ENCODE measurements at places on chromosomes 11 and 22.

DNA sequence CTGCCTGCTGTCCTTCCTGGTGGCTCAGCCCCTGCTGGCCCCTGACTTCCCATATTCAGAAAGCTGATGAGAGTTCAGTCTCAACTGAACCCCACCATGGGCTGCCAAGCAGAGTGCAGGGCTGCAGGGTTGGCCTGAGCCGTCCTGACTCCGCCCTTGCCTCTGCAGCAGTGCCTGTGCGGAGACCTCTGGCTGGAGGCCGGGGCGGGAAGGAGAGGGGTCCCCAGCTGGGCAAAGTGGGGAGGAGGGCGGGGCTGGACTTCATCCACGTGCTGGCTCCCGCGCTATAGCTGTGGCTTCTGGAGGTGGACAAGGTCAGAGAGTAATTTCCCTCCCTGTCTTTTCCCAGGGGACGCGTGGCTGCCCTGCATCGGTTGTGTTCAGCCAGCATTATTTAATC lies 13.6 kb downstream of the GLB1L3 start:
- DNase-seq = no peak

DNA sequence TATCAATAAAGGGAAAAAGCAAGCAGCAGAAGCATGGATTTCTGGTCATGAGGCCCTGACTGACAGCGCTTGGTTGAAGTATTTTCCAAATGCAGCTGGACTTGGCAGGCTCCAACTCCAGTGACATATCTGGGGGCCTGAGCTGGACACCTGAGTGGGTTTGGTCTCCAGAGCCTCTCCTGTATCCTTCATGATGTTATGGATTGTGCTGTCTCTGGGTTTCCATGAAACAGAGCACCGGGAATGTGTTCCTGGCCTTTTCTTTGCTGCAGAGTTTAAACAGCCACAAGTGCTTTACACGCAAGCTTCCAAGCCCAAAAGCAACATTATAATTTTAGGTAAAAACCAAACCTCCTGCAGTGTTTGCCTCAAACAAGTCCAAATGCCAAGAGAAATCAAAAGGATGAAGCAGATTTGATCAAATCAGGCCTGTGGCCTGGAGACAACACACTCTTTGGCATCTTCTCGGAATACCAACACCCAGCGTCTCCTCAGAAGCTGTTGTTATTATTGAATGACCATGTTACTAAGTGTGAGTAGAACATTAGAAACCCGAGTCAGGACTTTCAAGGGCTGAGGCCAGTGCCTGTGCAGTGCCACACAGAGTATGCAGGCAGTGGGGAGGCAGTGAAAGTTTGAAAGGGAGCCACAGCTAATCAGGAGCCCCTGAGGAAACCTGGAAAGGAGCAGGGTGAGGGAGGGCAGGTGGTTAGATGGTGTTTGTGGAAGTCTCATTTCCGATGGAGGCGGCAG lies 42.0 kb downstream of the ME3 start:
- no peak for DNase-seq

DNA sequence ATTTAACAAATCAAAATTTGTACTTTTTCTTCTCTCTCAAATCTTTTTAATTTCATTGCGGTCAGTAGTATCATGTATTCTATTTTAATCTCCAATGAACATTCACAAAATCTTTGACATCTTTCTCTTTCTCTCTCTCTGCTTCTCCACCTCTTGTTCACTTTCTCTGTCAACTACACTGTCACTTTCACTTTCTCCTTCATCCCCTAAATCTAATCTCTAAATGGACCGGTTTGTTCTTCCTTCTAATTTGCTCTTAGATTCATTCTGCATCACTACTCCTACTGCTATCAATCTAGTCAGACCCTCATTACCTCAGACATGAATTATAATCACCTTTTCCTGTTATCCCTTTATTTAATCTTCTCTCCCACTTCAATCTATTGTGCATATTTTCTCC lies 18.6 kb downstream of the CCDC73 start:
- no peak for DNase-seq

GRCh38 chr11:83222499-83222898 lies 29.0 kb downstream of the ANKRD42 start:
- DNase-seq = no peak

DNA sequence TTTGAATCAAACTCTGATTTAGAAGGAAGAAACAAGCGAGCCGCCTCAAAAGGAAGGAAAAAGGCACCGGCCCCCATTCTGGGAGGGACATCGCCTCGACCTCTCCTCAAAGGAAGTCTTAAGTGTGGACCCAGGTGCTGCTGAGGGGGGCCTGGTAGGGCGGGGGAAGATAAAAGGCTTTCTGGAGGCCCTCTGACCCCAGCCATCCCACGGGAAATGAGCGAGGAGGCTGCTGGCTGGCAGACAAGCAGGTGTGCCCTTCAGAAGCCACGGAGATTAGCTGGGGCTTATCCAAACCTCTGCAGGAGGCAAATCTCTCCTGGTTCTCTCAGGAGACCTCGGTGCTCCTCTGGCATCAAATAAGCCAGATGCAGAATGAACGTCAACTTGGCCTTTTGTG lies 171.4 kb upstream of the BLID start:
- peak; percentile 70 for DNase-seq

DNA sequence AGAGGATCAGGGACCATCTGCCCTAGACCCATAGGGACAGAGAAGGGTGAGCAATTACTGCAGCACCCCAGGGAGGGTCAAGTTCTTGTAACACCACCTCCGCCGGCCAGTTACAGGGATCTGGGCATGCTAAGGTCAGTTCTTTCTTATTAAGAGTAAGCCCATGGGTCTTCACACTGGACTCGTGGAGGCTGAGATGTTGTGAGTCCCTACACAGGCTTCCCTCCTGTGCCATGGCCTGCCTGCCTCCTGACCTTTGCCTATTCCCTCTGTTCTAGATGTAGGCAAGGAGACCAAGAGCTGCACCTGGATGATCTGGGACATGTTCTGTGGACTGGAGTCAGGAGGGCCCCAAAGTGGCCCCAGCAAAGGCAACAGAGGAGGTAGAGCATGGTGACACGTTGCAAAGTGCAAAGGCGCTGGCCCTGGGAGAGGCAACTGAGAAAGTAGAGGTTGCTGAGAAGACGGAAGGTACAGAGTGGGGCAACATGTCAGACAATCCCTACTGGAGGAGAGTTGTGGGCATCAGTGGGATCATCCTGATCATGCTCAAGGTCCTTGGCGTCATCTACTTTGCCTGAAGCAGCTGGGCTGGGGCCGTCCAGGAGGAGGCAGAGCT lies 16.3 kb upstream of the GNAZ start:
- no peak for DNase-seq

- peak; percentile 57 for DNase-seq
Observed at GRCh38 chr11:102666331-102666957, 39.1 kb downstream of the MMP27 start.

DNA sequence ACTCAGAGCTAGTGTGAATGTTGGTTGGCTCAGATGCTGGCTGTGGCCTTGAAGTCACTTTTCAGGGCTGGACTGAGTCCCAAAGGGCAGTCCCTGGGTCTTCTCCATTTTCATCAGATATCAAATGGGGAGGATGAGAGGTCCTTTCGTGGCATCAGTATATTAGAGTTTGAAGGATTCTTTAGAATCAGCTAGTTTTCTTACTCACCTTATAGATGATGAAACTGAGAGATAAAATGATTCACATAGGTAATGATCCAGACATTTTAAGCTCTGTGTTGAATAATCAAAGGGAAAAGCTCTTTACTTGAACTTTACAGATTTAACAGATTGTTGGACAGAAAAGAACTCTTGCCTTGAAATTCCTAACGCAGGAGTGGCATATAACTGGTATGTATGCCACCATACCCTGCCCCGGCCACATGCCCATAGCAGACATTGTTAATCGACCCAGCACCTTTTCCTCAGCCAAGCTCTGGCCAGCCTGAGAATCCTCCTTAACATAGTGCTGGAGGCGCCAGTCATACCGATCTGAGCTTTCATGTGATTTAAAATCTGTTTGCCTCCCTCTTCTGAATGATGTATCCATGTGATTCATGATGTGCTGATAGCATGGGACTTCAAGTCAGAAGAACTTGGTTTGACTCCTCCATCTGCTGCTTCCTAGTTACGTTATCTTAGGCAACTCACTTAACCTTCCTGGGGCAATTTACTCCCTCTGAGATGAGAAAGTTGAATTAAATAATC lies 60.0 kb downstream of the BARX2 start:
- DNase-seq = no peak

DNA sequence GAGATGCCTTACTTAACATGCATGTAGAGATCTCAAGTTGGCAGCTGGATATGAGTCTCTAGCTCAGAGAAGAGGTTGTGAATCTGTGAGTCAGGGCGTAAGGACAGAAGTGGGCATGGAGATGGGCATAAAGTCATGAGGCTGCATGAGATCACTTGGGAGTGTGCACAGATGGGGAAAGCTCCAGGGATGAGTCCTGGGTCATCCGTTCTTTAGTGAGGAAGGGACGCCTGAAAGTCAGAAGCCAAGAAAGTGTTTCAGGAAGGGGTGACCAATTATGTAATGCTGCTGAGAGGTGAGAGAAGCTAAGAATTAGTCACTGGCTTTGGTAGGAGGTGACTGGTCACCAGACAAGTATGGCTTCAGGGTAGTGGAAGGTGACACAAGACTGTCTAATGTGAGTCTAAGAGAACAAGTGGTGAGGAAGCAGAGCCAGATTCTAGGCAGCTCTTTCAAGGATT lies 6.7 kb downstream of the ACP2 start:
- no peak for DNase-seq

GRCh38 chr11:69065147-69065710 lies 16.5 kb downstream of the TPCN2 start:
- no peak for DNase-seq

DNA sequence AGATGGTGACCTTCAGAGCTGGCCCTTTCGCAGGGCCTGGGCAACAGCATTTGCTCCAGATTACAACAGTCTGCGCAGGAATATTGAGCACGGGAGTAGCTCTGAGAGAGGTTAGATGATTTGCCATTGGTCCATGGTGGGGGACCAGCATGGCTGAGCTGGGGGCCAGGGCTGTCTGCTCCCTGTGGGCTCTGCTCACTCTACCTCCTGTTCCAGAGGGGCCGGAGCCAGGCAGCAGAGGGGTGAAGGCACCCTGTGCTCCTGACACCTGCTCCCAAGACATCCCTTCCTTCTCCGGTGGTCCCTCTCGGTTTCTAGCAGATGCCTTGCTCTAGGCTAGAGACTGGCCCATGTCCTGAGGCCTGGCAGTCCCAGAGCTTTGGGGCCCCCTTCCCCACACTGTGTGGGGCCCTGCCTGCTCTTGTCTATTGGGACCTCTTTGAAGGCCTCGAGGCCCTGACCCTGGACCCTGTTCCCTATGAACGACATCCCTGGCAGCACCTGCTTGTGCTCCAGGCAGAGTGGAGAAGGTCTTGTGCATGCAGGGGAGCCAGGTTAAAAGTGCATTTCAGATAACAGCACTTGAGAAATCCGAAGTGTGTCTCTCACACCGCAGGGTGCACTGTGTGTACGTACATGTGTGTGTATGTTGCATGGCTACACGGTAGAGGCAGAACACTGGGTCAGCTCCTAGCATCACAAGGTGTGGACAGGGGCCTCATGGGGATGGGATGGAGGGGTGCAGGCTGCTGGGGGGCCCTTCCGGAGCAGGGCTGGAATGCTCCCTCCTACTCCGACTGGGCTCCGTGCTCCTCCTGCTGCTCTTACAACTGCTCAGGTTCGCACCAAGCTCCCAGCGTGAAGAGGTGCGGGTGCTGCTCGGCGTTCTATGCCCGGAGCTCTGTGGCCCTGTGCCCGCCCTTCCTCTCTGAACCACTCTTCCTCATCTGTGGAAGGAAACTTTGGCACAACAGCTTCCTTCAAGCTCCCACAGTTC lies 123.3 kb upstream of the B3GAT1 start:
- no peak for DNase-seq

DNA sequence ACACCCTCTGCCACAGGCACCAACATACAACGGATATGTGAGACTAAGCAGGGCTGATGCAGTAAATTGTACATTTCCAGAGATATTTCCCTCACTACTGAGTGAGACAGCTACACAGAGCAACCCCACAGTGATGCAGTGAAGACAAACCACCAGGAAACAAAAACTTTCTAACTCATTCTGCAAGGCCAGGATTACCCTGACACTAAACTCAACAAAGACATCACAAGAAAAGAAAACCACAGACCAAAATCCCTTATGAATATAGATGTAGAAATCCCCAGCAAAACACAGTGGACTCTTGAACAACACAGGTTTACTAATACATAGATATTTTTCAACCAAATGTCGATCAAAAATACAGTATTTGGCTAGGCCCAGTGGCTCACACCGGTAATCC lies 1.5 kb upstream of the SLC7A4 start:
- DNase-seq = no peak

- no peak for DNase-seq
Observed at GRCh38 chr11:32312206-32312817, 123.0 kb downstream of the WT1 start.

- peak; percentile 86 for DNase-seq
Observed at GRCh38 chr11:101931692-101932091, 15.4 kb upstream of the ANGPTL5 start.

- no peak for DNase-seq
Observed at GRCh38 chr11:68798221-68798813, 43.4 kb downstream of the CPT1A start.

GRCh38 chr22:25318081-25318823 lies 98.8 kb downstream of the CRYBB2 start:
- DNase-seq = no peak

DNA sequence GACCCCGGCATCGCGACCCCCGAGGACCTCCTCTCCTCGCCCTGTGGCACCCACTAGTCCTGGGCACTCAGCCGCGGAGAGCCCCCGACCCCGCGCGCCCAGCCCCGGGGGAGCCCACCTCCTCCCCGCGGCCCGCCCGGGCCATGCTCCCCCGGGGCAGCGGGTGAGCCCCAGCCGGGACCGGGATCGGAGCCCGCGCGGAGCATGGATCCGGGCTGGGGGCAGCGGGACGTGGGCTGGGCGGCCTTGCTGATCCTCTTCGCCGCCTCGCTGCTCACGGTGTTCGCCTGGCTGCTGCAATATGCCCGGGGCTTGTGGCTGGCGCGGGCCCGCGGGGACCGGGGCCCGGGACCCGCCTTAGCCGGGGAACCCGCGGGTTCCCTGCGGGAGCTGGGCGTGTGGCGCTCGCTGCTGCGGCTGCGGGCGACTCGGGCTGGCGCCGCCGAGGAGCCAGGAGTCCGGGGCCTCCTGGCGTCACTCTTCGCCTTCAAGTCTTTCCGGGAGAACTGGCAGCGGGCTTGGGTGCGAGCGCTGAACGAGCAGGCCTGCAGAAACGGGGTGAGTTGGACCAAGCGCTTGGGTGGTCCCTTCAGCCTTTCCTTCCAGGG lies 498 bp downstream of the C2CD2L start:
- no peak for DNase-seq
